Amygdala (tissue), 56 donors: ENCODE measurements at places on chromosomes 2 and 18.
A peak's percentile ranks its signal among the peaks of the same experiment; 100 is the strongest.

- no peak for DNase-seq
Measured at GRCh38 chr2:109321570-109321969, 192.6 kb downstream of the SH3RF3 start.

GRCh38 chr2:104582471-104582870 is 271.4 kb upstream of the POU3F3 start:
- no peak for DNase-seq

DNA sequence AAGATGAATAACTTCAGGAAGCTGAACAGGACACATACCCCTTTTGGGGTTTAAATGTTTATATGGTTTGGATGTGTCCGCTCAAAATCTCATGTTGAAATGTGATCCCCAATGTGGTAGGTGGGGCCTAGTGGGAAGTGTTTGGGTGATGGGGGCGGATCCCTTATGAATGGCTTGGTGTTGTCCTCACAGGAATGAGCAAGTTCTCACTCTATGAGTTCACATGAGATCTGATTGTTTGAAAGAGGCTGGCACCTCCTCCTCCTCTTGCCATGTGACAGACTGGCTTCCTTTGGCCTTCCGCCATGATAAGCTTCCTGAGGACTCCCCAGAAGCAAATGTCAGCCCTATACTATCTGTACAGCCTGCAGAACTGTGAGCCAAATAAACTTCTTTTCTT is 88.6 kb upstream of the ZNF532 start:
- DNase-seq: no peak

- DNase-seq: no peak
Measured at GRCh38 chr2:25230948-25231311, 62.5 kb upstream of the POMC start.

DNA sequence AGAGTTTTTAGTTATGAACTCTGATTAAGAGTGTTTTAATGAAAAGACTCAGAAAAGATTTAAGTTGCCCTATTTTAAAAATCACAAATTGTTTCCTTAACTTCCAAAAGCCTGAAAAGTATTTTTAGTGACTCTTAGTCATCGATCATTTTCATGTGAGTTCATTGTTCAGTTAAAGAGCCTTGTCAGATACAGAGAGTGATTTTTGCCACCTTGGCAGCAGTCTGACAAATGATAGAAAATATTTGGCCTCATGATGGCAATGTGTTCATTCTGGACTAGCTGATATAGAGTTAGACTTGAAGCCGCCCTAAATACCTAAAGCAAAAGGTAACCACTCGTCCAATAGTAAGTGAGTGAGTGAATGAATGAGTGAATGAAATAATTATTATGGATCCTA is 225.8 kb downstream of the CPS1 start:
- no peak for DNase-seq

- no peak for DNase-seq
Measured at GRCh38 chr2:24082787-24083566, 1.7 kb downstream of the TP53I3 start.

DNA sequence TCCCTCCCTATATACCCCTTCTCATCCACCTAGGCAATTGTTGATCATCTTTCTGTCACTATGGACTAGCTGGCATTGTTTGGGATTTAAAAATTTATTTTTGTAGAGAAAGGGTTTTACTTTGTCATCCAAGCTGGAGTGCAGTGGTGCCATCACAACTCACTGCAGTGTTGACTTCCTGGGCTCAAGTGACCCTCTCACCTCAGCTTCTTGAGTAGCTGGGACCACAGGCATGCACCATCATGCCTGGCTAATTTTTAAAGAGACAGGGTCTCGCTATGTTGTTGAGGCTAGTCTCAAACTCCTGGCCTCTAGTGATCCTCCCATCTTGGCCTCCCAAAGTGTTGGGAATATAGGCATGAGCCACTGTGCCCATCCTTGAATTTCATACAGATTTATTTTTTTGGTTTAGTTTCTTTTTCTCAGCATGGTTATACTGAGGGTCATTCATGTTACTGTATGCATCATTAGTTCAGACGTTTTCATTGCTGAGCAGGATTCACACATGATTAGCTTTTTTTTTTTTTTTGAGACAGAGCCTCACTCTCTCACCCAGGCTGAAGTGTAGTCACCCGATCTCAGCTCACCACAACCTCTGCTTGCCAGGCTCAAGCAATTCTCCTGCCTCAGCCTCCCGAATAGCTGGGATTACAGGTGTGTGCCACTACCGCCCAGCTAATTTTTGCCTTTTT is 8.6 kb upstream of the PCARE start:
- DNase-seq: no peak

GRCh38 chr2:240787521-240788472 is 32.2 kb downstream of the KIF1A start:
- no peak for DNase-seq

- no peak for DNase-seq
Measured at GRCh38 chr18:26809346-26809745, 56.2 kb downstream of the AQP4 start.

GRCh38 chr2:107542314-107542740 is 284.4 kb upstream of the RGPD4 start:
- no peak for DNase-seq

- DNase-seq: peak; percentile 43
Measured at GRCh38 chr2:230885463-230886130, 20.9 kb downstream of the ITM2C start.

- DNase-seq: no peak
Measured at GRCh38 chr2:75489721-75490120, 71.0 kb downstream of the EVA1A start.

- no peak for DNase-seq
Measured at GRCh38 chr2:60885683-60886082, 4.3 kb downstream of the REL start.

- DNase-seq: no peak
Measured at GRCh38 chr18:42758852-42759251, 356.6 kb downstream of the RIT2 start.
